ENCODE measurements at places on chromosomes 1 and 21.

DNA sequence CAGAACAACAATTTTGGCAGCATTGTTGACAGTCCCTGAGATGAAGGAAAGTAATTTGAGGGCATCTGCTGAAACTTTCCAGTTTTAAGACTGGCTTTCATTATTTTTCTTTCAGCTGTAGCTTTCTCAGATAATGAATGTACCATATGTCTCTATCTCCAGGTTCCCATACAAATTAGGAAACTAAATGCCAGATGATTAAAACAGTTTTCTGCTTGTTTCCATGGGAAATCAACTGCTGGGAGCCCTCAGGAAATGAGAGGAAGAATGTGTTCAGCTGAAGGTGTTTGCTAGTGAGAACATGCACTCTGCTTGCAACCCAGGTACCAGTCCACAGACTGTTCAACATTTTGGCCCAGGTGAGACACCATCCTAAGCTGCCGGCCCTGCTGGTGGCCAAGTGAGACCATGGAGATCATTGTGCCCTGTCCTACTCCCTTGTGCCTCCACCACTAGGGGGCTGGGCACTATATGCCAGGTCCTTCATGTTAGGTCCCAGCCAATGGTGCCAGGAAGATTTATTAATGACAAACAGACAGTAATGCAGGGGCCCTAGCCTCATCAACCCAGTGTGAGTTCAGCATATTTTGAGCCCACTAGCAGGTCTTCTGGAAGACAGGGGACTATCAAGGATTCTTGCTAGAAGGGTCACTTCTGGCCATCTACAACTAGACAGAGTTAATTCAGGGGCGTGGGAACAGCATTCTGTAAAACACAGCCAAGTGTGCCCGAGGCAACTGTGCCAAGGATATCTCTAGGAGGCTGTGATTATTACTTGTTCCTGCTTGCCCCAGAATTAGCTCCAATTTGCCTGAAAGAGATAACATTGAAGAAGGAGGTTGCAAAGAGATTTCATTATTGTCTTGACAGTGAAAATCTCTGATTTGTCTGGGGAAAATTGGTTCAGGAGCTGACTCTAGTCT lies 17.0 kb upstream of the LRRC8C start:
- no peak for DNase-seq

GRCh38 chr1:81703756-81704463 lies 96.8 kb upstream of the ADGRL2 start:
- peak; percentile 54 for DNase-seq

DNA sequence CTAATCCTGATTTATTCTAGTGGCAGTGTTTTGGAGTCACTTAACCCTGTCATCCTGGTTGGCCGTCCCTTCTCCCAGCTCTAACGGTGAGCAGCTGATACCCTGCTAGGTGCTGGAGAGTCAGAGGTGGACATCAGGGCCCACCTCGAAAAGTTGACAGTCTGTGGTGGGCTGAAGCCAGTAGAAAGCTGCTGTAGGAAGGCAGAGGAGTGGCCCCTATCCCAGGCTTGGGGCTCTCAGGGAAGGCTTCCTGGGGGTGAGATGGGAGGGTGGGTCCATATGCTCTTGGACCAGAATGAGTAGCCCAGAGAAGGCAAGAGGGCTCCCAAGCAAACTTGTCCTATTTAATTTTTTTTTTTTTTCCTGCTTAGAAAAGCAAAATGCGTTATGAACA lies 475 bp upstream of the RPL5 start:
- no peak for DNase-seq

DNA sequence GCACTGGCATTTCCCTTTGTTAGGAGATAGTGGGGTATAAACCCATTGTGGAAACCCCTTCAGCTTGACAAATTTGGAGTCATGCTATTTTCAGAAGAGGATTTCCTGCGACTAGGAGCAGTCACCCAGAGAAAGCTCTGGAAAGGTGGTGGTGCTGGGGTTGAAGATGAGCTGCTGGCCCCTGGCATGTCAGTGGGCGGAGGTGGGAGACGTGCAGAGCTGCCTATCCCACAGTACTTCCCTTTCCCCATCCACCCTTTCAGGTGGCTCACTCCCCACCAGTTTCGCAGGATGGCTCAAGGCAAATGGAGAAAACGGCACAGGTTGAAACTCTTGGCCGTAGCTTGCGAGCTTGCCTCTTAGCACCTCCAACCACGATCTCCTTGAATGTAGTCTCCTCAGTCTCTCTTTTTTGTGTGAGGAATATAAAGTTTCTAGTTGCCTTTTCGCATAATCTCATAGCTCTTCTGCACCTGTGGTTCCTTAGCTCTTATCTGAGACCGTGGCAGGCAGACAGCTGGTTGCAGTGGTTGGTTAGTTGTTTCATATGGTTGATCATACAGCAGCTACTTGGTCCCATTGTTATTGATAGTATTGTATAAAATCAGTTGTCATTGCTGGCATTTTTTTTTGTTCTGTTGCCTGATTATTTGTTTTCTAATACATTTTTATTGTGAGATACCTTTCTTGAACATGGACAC lies 48.2 kb downstream of the ADARB1 start:
- DNase-seq, result no peak

Measured in adipocyte (in vitro differentiated cells).